Muscle of leg (tissue), 16 donors: ENCODE measurements at places on chromosomes 11 and 22. TPM values are rescaled to one million over a fixed set of nuclear protein-coding genes. Genes with fewer than 3 reads are reported as not detected.

The GRAP2 gene
- 0.47 TPM for polyA plus RNA-seq

The APOA1 gene
- 1.4 TPM for polyA plus RNA-seq

DNA sequence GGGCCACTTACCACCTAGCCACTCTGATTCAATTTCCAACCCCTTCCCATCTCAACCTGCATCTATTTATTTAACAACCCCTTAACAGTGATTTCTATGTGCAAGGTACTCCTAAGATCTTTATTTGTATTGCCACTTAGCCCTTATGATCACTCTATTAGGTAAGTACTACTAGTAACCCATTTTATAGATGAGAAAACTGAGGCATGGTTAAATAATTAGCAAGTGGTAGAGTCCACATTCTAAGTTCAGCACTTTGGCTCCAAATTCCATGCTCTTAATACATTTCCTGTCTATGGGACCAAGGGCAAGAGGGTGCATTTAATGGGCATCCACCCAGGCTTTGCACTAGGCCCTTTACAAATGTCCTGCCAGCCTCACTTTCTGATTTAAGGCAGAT lies 38.1 kb upstream of the CSNK2A3 start:
- no peaks in the 10 kb centered on the region for H3K36me3 ChIP-seq
- DNase-seq: no peak
- H3K27me3 ChIP-seq: peaks cover 2% of the 10 kb centered on the region
- no peak overlapping the region for H3K4me3 ChIP-seq

- H3K4me3 ChIP-seq: no peak within 1 kb of the TSS
- H3K4me1 ChIP-seq: peaks cover 10% of the 10 kb centered on the region
- H3K36me3 ChIP-seq: no peaks in the 10 kb centered on the region
Measured at GRCh38 chr22:39994566-39995392, at the start of gene FAM83F. TSS of gene FAM83F (plus strand) at chr22:39994954. CDS start at chr22:39995043, 89 bp downstream.

DNA sequence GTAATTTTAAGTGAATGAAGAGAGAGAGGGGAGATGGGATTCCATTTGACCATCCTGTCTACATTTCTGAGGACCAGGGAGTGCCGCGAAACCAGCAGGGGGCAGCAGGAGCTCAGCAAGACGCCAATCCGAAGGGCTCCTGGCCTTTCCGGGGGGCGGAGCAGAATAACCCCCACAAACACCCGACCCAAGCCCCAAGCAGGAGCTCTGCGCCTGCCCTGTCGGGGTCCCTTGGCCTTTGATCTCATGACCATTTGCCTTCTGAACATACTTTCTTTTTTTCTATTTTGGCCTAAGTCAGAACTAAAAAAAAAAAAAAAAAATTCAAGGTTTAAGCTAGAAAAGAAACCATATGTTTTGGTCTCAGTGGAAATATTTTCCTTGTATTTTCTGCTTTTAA lies 21.9 kb upstream of the SCN2B start:
- H3K4me3 ChIP-seq: no peak overlapping the region
- H3K27ac ChIP-seq: no peak overlapping the region
- DNase-seq: peak; percentile 80

- no peak overlapping the region for H3K4me3 ChIP-seq
- no peaks in the 10 kb centered on the region for H3K36me3 ChIP-seq
- H3K4me1 ChIP-seq: no peaks in the 10 kb centered on the region
- no peaks in the 10 kb centered on the region for H3K27me3 ChIP-seq
Measured at GRCh38 chr22:42108848-42109247, 18.3 kb upstream of the NDUFA6 start.

DNA sequence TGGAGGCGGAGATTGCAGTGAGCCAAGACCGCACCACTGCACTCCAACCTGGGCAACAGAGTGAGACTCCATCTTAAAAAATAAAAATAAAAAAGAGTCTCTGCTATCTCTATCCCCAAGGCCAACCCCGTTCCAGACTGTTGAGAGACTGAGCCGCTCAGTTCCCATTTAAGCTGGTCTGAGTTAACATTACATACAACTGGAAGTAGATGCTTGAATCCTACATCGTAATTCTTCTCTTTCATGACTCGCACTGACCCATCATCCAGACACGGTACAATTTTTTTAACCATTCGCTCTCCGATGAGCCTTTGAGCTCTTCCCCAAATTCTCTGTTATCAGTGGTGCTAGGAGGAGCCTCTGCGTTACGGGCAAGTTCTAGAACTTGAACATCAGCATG lies 4.9 kb upstream of the CYTH4 start:
- no peak overlapping the region for H3K27ac ChIP-seq
- peaks cover 13% of the 10 kb centered on the region for H3K27me3 ChIP-seq
- no peak overlapping the region for H3K4me3 ChIP-seq
- peaks cover 8% of the 10 kb centered on the region for H3K4me1 ChIP-seq
- DNase-seq: no peak

The KDM4F gene
- polyA plus RNA-seq: not detected

The KAT5 gene
- polyA plus RNA-seq: 37.4 TPM

DNA sequence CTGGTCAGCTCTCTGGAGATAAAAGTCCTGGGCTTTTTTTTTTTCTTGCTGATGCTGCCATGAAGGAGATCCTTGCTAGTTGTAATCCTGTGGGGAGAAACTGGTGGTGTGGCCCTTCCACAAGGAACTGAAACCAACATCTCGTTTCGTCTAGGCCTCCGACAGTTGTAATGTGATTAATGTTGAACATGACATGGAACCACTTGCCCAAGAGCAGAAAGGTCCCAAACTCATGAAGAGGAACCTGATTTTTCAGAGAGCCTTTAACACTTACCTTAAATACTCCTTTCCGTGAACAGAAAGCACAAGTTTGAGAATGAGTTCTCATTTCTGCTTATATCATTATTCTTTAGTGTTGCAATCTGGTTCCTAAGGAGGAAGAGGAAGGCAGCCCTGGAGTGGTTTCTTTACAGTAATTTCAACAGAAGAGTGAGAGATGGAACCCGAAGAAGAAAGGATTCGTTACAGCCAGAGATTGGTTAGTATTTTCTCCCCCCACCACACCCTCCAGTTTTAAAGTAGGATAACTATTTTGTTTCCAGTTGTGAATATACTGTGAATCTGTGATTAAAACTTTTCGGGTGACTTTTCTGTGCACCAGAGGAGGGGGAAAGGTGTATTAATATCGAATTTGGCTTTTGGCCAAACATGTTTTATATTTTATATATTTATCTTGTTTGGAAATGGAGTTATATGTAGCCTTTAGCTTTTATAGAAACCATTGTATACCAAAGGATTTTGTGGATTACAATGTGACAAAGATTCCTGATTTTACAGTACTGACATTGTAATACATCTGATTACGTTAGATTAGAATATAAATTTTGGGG lies 2.0 kb downstream of the KDM2A start:
- peaks cover 9% of the 10 kb centered on the region for H3K4me1 ChIP-seq
- H3K36me3 ChIP-seq: peaks cover 9% of the 10 kb centered on the region
- DNase-seq: peak; percentile 64
- peak overlapping the region; percentile 62 for H3K27ac ChIP-seq
- no peaks in the 10 kb centered on the region for H3K27me3 ChIP-seq

GRCh38 chr22:41909310-41910049 lies 5.4 kb downstream of the SHISA8 start:
- peaks cover 30% of the 10 kb centered on the region for H3K36me3 ChIP-seq
- H3K27ac ChIP-seq: no peak overlapping the region
- peaks cover 55% of the 10 kb centered on the region for H3K27me3 ChIP-seq
- peaks cover 19% of the 10 kb centered on the region for H3K4me1 ChIP-seq
- no peak for DNase-seq

DNA sequence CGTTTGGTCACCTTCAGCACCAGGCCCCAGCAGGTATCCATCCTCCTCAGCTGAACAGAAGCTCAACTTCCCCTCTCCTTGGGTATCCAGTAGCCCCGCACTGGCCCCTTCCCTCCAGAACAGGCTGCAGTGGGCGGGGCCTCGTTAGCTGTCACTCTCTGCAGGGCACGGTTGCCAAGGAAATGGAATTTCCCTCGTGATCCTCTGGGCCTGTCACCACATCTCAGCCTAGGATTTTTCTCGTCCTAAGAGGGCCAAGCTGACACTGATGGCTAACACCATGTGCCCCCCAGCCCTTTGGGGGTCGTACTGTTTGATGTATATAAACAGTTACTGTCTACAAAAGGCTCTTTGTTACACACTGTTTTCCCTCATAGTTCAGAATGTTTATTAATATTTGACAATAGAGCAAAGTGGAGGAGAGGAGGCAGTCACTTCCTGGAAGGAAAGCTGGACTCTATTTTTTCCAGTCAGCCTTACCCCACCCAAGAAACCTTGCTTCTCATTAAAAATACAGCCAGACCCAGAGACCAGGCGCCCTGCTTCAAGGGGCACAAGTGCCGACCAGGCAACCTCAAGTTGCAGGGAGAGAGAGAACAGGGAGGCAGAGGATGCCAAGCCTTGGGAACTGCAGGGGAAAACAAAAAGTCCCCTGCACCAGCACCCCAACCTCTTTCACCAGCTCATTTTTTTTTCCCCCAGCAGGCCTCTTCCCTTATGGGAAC lies 44.5 kb downstream of the FEZ1 start:
- H3K4me1 ChIP-seq: no peaks in the 10 kb centered on the region
- DNase-seq: peak; percentile 43
- H3K4me3 ChIP-seq: no peak overlapping the region
- H3K27me3 ChIP-seq: no peaks in the 10 kb centered on the region
- no peaks in the 10 kb centered on the region for H3K36me3 ChIP-seq

The TTC36 gene
- 3.1 TPM for polyA plus RNA-seq

The TESMIN gene
- polyA plus RNA-seq: 0.70 TPM

DNA sequence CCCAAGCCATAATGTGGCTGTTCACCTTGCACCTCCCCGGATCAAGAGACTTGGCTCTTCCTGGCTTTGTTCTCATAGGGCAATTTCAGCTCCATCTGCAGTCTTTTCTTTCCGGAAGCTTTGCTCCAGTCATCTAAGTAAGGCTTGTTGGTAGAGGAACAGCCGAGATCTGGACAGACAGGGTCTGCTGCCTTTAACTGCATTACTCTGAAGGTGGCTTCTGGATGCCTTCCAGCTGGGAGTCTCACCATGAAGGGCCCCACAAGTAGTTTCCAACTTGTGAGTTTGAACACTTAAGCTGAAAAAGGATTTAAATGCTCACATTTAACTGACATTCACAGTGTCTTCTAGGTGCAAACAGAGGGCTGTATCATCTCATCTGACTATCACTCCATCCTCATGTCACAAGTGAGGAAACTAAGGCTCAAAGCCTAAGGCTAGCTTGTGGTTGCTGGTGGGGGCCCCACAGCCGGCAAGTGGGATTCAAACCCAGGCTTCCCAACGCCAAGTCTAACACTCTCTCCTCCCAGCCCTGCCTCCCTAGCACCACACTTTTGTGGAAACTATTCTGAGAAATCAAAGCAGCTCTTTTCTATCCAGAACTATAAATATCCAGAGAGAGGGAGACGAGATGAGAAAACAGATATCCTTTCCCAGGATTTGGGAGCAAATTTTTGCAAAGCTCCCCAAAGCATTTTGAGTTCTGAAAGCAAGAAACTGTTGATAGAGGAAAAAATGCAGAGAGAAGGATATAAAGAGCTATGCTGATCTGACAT lies 58.4 kb downstream of the GALNT18 start:
- peaks cover 18% of the 10 kb centered on the region for H3K4me1 ChIP-seq
- H3K36me3 ChIP-seq: no peaks in the 10 kb centered on the region
- H3K27ac ChIP-seq: peak overlapping the region; percentile 59
- peaks cover 2% of the 10 kb centered on the region for H3K27me3 ChIP-seq
- peak; percentile 48 for DNase-seq
- no peak overlapping the region for H3K4me3 ChIP-seq

The CHKB gene
- polyA plus RNA-seq: 46.3 TPM

The RASSF7 gene
- 2.8 TPM for polyA plus RNA-seq

DNA sequence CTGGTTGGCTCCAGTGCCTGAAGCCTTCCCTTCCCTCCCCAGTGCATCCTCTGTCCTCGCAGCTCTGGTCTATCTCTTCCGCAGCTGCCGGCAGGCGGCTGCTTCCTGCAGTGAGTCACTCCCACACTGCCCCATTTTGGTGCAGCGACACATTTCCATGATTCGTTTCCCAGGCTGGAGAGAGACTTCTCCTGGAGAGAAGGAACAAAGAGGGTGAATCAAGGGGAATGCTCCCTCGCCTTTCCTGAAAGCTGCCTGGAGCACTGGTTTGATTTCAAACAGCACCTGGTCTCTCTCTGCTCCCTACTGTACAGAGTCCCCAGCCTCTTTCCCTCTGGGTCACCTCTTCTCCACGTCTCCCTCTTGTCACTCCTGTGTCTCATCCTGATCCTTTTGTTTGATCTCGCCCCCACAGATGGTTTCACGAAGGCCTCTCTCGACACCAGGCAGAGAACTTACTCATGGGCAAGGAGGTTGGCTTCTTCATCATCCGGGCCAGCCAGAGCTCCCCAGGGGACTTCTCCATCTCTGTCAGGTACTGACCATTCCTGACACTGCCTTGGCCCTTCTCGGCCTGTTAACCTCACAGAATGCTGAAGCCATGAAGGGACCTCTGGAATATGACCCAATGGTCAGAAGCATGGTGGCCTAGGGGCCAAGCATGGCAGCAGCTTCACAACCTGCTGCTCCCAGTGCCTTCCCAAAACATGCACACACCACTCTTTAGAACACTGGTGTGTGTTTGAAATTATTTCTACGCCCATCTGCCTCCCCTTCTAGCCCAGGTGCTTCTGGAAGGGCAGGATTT lies at the start of gene TMA7B:
TSS of gene TMA7B (plus strand) at position 758 of the 808 bp plus-strand sequence. CDS start 3,978 bp downstream, outside the sequence.
- DNase-seq: peak; percentile 57
- no peak within 1 kb of the TSS for H3K27ac ChIP-seq
- peaks cover 12% of the 10 kb centered on the region for H3K4me1 ChIP-seq
- no peaks in the 10 kb centered on the region for H3K36me3 ChIP-seq
- peaks cover 26% of the 10 kb centered on the region for H3K27me3 ChIP-seq

DNA sequence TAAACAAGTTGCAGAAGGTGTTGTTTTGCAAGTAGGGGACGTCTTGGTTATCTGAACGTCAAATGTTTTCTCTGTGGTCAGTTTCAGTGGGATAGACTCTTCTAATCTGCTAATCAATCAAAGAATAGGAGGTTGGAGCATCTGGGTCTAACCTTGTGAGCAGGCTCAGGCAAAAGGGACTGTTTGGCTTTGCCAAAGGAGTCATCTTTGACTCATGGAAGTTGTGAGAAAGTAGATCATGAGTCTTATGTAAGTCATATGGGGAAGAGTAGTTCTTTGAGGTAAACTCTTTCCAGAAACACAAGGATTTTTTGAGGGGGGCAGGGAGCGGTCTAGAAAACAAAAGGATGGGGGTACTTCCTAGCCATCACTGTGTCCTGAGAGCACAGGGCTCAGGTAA lies 27.1 kb upstream of the TOP3B start:
- DNase-seq: no peak
- no peak overlapping the region for H3K27ac ChIP-seq
- H3K36me3 ChIP-seq: no peaks in the 10 kb centered on the region

DNA sequence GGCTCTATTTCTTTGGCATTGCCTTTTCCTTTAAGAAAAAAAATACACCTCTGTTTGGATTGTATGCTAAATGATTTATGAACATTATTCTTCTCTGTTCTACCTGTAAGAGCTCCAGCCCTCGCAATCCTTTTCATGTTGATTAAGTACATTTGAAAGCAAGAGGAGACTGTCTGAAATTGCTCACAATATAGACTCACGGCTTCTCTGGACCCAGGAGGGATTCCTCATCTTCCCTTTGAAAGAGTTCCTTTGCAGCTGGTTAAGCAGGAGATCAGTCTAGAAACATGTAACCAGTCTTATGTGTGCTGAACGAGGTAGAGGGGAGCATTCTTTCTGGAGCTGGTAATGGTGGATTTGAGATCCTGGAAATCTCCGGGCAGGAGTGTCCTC lies 47.4 kb downstream of the PKNOX2 start:
- peaks cover 80% of the 10 kb centered on the region for H3K4me1 ChIP-seq
- H3K27ac ChIP-seq: peak overlapping the region; percentile 74
- H3K4me3 ChIP-seq: no peak overlapping the region
- H3K27me3 ChIP-seq: no peaks in the 10 kb centered on the region

- H3K4me3 ChIP-seq: no peak overlapping the region
- no peak for DNase-seq
- no peak overlapping the region for H3K27ac ChIP-seq
- no peaks in the 10 kb centered on the region for H3K27me3 ChIP-seq
Measured at GRCh38 chr11:63694596-63694995, 13.3 kb downstream of the RTN3 start.

The ALDH3B2 gene
- polyA plus RNA-seq: 0.14 TPM
